ENCODE measurements at places on chromosomes 6 and 20.

DNA sequence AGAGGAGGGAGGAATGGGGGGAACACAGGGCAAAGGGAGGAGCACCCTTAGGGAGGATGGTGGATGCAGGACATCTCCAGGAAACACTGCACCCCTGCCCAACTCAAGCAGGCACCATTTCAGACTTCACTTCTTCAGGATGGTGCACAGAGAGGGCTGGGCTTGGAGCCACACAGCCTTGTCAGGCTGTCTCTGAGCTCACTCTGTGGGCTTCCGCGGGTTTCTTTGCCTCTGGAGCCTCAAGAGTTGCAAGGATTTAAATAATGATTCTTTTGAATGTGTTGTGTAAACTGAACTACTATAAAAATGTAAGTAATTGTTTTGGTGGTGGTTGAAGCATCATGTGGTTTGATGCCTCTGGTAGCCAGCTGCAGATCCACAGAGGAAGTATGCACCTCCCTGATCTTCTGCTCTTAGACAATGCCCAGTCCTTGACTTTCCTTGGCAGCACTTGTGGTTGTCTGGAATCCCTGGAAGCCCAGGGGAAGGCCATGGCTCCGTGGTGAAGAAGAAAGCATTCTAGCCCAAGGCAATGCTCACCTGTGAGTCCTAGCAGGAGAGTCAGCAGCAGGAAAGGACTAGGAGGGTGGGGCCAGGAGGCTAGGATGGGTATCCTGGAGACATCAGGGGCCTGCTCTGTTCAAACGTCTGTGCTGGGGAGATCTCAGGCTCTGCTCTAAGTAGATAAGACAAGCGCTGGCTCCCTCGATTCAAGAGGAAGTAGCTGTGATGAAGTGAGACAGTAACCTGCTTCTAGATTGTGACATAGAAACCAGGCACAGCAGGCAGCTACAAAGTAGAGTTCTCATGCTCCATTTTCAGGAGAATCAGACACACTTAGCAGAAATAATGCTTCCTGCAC is 50.2 kb upstream of the SIRPG start:
- no peak overlapping the region for H3K27ac ChIP-seq
- H3K36me3 ChIP-seq = no peaks in the 10 kb centered on the region
- H3K4me3 ChIP-seq = no peak overlapping the region
- H3K27me3 ChIP-seq = no peaks in the 10 kb centered on the region
- H3K4me1 ChIP-seq = no peaks in the 10 kb centered on the region

DNA sequence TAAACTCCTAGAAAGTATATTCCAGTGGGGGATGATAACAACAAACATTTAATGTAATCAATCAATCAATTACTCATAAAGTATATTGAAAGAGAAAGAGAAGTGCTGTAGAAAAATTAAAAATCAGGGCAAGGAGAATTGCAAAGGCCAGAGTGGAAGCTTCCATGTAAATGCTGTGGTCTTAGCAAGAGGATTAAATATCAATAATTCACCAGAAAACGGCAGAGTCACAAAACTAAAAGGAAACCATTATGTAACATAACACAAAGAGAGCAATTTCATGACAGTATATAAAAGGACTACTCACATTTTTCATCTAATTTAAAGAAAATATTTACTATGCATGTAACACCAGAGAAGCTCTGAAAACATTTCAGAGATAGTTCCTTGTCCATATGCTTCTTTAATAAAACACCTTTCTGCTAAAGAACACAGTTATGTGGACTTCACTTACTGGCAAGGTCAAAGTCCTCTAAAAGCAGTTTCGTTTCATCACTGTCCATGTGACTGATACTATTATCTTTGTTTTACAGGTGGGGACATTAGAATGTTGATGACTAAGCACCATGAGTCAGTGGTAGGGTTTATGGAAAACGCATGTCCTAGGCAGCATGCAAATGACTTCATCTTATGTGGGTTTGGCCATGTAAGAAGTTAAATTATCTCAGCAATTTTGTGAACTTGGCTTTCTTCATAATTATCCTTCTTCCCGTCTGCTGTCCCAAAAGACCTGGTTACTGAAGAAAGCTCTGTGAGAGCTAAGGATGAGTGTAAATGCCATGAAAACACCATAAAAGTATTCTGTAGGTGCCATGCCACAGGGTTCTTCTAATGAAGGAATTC is 185.8 kb upstream of the TENT5A start:
- H3K4me3 ChIP-seq = no peak overlapping the region
- DNase-seq = no peak
- H3K27me3 ChIP-seq = no peaks in the 10 kb centered on the region

DNA sequence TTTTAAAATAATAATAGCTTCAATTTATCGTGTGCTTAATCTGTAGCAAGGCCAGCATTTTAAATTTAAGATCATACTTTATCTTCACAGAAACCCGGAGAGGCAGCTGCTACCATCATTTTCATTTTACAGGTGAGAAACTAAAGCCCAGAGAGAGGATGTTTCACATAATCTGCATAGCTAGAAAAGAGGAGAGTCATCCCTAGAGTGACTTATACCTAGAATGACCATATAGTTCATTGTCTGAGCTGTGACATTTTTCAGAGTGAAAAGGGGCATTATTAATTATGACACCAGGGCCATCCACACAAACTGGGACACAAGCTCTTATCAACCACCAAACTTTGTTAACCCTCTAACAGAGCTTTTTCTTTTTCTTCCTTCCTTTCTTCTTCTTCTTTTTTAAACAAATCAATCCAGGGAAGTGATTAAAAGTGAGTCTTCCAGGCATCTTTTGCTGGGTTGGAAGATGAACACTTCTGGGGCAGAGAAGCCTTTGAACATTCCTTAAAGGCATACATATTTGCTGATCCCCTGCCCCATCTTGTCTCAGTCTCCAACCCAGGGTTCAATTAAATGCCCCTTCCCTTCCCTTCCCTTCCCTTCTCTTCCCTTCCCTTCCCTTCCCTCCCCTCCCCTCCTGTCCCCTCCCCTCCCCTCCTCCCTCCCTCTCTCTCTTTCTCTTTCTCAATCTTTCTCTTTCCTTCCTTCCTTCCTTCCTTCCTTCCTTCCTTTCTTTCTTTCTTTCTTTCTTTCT is 272.5 kb upstream of the JAG1 start:
- no peaks in the 10 kb centered on the region for H3K36me3 ChIP-seq
- H3K4me1 ChIP-seq = no peaks in the 10 kb centered on the region
- H3K27ac ChIP-seq = no peak overlapping the region
- no peak overlapping the region for H3K4me3 ChIP-seq
- H3K27me3 ChIP-seq = no peaks in the 10 kb centered on the region
- DNase-seq = no peak

DNA sequence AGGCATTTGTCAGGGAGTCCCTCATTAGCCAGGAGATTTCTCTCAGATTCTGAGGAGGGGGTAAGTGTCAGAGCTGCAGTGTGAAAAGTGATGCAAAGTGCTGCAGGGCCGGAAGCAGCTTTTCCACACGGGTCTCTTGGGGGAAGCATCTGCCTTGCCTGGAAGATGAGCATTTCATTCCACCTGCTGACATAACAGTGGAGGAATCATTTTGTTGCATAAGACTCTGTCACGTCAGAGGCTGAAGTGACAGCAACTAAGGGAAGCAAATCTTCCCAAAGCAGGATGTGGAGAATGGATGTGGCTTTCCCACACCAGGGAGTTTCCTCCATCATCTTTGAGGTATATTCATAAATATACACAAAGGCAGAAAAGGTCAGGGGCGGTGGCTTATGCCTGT is 22.8 kb downstream of the DCBLD1 start:
- H3K27ac ChIP-seq = no peak overlapping the region
- DNase-seq = no peak
- no peaks in the 10 kb centered on the region for H3K36me3 ChIP-seq
- H3K4me1 ChIP-seq = peaks cover 19% of the 10 kb centered on the region
- H3K27me3 ChIP-seq = no peaks in the 10 kb centered on the region

GRCh38 chr6:100177956-100178355 is 183.9 kb upstream of the MCHR2 start:
- no peak for DNase-seq
- H3K4me3 ChIP-seq = no peak overlapping the region
- H3K4me1 ChIP-seq = peaks cover 21% of the 10 kb centered on the region

- no peaks in the 10 kb centered on the region for H3K4me1 ChIP-seq
- H3K27ac ChIP-seq = no peak overlapping the region
- no peak for DNase-seq
- no peak overlapping the region for H3K4me3 ChIP-seq
Measured at GRCh38 chr6:50353603-50354002, 303.9 kb upstream of the DEFB112 start.

DNA sequence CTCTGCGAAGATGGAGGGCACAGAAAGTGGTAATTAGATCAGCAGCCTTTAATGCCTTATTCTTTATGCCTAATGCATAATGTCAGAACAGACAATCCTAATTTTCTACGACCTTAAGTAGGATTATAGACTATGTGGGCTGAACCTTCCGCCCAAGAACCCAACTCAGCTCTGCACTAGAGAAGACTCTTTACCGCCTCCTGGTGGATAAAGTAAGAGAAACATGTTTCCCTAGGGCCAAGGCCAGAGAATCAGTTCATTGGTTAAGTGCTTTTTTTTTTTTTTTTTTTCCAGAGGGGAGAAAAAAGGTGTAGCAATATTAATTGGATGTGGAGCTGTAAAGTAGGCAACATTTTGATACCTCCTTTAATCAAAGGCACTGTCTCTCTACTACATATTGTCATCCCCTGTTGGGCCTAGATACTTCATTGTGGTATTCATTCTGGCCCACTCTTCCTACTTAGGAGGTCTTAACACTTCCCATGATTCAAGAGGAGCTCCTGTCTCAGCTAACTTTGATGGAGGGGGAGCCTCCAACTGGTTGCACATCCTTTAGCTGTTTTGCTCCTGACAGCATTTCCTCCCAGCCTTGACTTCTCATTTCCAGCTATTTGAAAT is 124.9 kb upstream of the NRN1 start:
- DNase-seq = peak; percentile 54
- no peaks in the 10 kb centered on the region for H3K36me3 ChIP-seq
- no peak overlapping the region for H3K27ac ChIP-seq
- H3K4me1 ChIP-seq = no peaks in the 10 kb centered on the region

GRCh38 chr20:51608061-51608460 is 65.5 kb upstream of the NFATC2 start:
- H3K27ac ChIP-seq = no peak overlapping the region
- no peaks in the 10 kb centered on the region for H3K36me3 ChIP-seq
- no peak for DNase-seq
- H3K4me1 ChIP-seq = peaks cover 3% of the 10 kb centered on the region
- no peak overlapping the region for H3K4me3 ChIP-seq
- peaks cover 15% of the 10 kb centered on the region for H3K27me3 ChIP-seq

- DNase-seq = no peak
- H3K4me1 ChIP-seq = peaks cover 4% of the 10 kb centered on the region
- no peaks in the 10 kb centered on the region for H3K36me3 ChIP-seq
- H3K4me3 ChIP-seq = no peak overlapping the region
Measured at GRCh38 chr6:11589261-11589660, 51.7 kb downstream of the TMEM170B start.

DNA sequence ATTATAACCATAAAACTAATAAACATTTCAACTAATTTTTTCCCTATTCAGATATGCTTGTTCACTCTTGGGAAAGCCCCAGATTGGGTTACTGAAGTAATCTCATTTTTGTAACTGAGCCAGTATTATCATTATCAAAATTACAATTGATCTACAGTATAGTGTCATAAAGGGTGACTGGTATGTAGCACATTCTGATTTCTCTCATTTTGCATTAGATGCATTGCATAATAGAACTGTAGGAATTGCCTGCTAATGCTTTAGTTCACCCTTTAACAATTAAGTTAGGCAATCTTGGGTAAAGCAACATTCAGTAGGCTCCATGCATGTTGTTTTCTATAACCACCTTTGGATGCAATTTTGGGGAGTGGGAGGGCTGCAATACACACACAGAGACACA is 150.8 kb upstream of the FLRT3 start:
- no peaks in the 10 kb centered on the region for H3K27me3 ChIP-seq
- H3K27ac ChIP-seq = no peak overlapping the region
- H3K4me1 ChIP-seq = no peaks in the 10 kb centered on the region

DNA sequence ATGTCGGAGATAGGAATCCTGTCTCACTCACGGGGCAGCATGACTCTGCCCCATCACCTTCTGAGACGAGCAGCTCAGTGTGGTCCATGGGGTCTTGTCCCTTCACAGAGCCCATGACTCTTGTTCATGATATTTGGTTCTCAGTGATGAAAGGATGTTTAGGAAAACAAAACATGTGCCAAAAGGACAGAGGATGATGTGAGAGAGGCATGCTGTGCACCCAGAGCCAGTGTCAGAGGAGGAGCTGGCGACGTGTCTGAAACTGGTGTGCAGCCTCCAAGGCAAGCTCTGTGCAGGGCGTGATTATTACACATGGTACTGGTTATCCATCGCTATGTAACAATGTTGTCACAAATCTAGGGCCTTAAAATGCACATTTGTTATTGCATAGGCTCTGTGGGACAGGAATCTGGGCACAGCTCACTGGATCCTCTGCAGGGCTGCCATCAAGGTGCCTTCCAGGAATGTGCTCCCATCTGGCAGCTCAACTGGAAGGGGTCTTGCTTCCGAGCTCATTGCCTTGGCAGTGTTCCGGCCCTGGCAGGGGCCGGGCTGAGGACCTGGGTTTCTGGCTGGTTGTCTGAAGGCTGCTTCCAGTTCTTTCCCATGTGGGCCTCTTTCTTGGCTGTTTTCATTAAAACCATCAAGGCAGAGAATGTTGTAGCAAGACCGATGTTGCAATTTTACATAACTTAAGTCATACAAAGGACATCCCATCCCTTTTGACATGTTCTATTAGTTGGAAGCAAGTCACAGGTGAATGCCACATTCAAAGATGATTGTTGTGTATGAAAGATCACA is 175.4 kb downstream of the ERMARD start:
- H3K4me3 ChIP-seq = no peak overlapping the region
- H3K27me3 ChIP-seq = no peaks in the 10 kb centered on the region
- no peaks in the 10 kb centered on the region for H3K36me3 ChIP-seq
- DNase-seq = no peak

- H3K36me3 ChIP-seq = no peaks in the 10 kb centered on the region
- no peaks in the 10 kb centered on the region for H3K27me3 ChIP-seq
- H3K4me1 ChIP-seq = no peaks in the 10 kb centered on the region
- DNase-seq = no peak
Measured at GRCh38 chr6:91743756-91744155, 1156.9 kb upstream of the MAP3K7 start.

DNA sequence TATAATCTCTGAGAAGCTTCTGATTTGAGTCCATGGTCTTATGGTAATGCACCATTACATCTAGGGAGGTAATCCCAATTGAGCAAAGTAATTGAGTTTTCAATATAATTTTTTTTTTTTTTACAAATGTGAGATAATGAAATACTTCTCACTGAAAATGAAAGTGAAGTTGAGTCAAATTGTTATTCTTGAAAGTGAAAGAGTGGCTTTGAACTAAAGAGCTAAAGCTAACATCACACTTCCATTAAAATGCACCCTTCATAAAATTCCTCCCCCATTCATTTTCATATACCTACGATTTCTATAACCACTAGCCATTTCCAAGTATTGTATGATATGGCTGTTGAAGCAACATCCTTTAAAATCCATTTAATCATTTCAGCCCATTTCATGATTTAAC is 149.1 kb upstream of the IMPG1 start:
- peaks cover 3% of the 10 kb centered on the region for H3K4me1 ChIP-seq
- DNase-seq = no peak
- H3K27me3 ChIP-seq = no peaks in the 10 kb centered on the region
- H3K36me3 ChIP-seq = no peaks in the 10 kb centered on the region
